ENCODE measurements at places on chromosomes 6 and 20.

GRCh38 chr20:63315731-63316491, 22.9 kb downstream of the COL20A1 start:
- DNase-seq: no peak

DNA sequence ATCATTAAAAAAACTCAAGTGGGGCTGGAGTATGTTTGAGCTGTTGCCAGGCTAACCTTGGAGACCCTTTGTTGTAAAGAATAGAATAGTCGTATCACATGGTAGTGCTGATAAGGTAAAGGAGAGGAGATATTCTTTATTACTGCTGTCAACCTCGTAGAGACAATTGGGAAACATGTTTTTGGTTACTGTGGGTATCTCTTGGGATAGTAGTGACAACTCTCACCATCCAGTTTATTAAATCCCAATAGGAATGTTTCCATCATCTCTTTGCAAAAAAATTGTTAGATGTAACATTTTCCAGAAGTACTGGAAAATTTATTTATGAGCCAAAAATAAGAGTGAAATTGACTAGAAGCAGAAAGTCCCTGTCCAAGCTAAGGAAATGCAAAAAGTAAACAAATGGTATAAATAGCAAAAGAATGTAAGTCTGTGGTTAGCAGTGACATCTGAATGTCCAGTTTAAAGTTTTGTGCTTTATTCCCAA, 829.3 kb upstream of the CITED2 start:
- no peak for DNase-seq

- DNase-seq: no peak
Observed at GRCh38 chr20:39778847-39779604, 816.9 kb downstream of the DHX35 start.

- no peak for DNase-seq
Observed at GRCh38 chr20:8094415-8094818, 37.6 kb upstream of the PLCB1 start.

DNA sequence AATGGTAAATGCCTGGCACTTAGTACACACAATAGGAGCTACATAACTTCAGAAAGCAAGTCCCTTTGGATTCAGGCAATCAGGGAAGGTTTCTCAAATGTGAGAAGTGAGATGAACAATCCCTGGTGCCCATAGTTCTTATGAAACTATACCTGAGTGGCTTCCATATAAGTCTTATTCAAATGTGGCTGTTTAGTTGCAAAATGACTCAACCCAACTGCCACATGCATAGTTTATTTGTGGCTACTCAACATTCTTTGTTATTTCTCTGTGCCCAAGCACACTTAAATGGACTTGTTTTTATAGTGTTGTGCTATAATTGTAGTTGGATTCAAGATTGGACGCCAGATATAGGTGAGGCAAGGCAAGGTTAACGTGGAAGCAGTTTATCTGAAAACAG, 93.7 kb upstream of the ATXN1 start:
- DNase-seq: no peak

- DNase-seq: no peak
Observed at GRCh38 chr6:137651591-137652335, 157.6 kb upstream of the OLIG3 start.

- no peak for DNase-seq
Observed at GRCh38 chr6:168596344-168596743, 155.4 kb downstream of the SMOC2 start.

DNA sequence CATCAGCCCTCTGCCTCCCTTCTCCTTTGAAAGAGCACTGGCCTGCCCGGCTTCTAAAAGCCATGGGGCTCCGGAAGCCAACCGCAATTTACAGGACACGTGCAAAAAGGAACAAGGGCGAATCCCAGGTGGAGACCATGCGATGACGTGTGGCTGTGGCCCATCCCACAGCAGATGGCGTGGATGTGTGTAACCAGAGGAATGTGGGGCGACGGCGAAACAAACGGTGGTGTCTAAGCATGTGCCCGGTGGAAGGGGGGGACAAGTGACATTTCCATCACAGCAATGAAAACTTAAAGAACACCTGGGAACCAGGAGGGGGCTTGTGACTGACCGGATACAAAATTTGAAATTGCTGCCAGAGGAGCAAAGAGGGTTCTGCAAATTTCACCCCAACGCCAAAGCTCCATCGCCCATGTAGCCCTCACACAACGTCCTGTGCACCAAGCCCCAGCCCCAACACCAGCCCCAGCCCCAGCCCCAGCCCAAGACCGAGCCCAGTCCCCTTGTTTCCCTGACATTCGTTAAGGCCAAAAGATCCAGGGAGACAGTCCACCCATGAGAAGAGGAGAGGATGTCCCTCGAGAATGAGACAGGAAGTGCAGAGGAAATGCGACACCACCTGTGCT, 159.7 kb upstream of the ZNF337 start:
- no peak for DNase-seq

DNA sequence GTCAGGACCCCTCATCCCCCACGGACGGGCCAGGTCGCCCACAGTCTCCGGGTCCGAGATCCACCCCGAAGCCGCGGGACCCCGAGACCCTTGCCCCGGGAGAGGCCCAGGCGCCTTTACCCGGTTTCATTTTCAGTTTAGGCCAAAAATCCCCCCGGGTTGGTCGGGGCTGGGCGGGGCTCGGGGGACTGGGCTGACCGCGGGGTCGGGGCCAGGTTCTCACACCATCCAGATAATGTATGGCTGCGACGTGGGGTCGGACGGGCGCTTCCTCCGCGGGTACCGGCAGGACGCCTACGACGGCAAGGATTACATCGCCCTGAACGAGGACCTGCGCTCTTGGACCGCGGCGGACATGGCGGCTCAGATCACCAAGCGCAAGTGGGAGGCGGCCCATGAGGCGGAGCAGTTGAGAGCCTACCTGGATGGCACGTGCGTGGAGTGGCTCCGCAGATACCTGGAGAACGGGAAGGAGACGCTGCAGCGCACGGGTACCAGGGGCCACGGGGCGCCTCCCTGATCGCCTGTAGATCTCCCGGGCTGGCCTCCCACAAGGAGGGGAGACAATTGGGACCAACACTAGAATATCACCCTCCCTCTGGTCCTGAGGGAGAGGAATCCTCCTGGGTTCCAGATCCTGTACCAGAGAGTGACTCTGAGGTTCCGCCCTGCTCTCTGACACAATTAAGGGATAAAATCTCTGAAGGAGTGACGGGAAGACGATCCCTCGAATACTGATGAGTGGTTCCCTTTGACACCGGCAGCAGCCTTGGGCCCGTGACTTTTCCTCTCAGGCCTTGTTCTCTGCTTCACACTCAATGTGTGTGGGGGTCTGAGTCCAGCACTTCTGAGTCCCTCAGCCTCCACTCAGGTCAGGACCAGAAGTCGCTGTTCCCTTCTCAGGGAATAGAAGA, 978 bp downstream of the HLA-A start:
- DNase-seq: no peak

DNA sequence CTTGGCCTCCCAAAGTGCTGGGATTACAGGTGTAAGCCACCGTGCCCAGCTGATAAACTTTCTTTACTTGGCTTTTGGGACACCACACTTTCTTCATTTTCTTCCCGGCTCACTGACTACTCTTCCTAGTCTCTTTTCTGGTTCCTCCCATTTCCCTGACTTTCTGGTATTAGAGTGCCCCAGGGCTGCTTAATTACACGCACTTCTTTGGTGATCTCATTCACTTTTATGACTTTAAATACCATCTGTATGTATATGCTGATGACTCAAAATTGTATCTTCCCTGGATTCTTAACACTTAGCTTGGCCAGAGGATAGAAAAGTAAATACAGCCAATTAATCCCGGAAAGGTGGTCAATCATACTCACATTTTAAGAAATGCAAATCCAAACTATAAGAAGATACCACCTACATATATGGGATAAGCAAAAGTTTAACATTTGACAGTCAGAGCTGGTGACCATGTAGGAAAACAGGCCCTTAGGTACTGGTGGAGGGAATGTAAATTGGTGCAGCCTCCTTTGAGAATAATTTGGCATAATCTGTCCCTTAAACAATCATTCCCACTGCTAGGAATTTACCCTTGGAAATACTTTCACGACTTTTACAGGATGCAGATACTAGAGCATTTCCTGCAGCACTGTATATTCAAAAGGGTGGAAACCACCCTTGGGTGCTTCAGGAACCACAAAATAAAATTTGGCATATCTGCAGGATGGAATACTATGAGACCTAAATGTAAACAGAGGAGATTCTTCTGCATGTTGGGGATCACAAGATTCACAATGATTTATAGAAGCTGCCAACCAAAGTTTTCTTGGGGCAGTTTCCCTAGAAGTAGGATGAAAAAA, 9.4 kb upstream of the NANP start:
- no peak for DNase-seq

GRCh38 chr6:131227158-131227543, 91.9 kb downstream of the AKAP7 start:
- DNase-seq: no peak

DNA sequence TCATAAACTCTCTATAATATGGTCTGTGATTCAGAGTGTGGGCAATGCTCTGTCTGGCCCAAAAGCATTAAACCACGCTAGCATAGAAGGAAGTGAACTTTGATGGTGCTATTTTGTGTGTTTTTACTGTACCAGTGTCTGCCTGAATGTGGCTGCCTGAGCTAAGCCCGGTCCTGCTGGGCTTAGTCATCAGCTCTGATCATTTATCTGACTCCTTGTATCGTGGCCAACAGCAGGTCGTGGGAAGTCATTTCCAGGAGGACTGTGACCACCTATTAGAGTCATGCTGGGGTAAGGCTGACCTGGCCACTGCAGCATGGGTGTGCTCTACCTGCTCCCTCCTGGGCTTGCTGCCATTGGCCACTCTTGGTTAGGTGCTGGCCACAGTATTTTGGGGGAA, 239.1 kb upstream of the CEP162 start:
- no peak for DNase-seq

GRCh38 chr20:3072530-3073250, 1.3 kb downstream of the OXT start:
- DNase-seq: no peak

DNA sequence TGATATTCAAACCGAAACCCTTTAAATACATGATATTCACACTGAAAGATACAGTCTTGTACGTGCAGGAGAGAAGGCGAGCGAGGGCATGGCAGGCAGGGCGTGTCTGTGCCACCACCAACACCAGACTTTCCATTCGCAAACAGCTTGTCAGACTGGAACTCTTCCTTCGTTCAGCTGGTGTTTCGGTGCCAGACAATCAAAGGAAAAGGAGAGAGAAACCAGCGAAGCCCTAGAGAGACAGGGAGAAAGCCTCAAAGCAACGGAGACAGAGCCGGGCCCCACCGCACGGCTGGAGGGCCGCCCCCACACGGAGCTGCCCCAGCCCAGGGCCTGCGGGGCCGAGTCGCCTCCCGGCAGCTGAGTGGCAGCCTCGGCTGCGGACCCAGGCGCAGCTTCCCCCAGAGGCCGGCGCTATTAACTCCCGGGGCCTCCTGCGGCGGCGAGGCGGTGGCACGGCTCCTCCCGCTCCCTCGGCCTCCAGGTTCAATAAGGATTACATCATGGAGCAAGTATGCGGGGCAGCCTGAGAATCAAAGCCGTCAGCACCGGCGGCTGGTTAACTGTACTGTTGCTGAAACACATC, 32.1 kb upstream of the NR2E1 start:
- no peak for DNase-seq

DNA sequence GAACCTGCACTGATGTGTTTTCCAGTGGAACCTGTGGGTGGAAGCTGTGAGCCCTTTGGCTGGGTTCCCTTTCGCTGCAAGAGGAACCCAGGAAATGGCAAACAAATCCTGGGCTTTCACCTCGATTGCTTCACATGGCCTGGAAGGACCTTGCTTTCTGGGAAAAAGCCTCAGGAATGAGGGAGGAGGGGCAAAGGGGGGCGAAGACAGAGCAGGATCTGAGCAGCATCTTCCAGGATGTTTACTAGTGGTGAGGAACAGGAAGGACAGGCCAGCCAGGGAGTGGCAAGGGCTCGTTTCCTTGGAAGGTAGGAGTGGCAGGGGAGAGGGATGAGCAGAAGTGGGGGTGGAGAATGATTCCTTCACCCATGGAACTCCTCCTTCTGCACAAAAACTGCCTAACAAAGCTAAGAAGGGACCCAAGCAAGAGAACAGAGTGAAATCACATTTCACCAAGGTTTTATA, 5.9 kb downstream of the SLC2A10 start:
- DNase-seq: no peak

- no peak for DNase-seq
Observed at GRCh38 chr6:134910593-134910935, 39.3 kb downstream of the ALDH8A1 start.

GRCh38 chr6:71386215-71386614, 97.6 kb downstream of the OGFRL1 start:
- DNase-seq: no peak

GRCh38 chr6:42041481-42042053, 8.8 kb upstream of the TAF8 start:
- no peak for DNase-seq
